ENCODE measurements at places on chromosomes 11 and 22.

- DNase-seq, result peak; percentile 90
Observed at GRCh38 chr11:73982595-73982989, at the start of gene UCP2. Gene UCP2 (minus strand): TSS chr11:73982843. CDS start chr11:73978378, 4,465 bp downstream.

GRCh38 chr22:19811811-19812771 is 42.6 kb downstream of the GNB1L start:
- no peak for DNase-seq

GRCh38 chr22:24727218-24727851 is 47.2 kb downstream of the PIWIL3 start:
- peak; percentile 61 for DNase-seq

DNA sequence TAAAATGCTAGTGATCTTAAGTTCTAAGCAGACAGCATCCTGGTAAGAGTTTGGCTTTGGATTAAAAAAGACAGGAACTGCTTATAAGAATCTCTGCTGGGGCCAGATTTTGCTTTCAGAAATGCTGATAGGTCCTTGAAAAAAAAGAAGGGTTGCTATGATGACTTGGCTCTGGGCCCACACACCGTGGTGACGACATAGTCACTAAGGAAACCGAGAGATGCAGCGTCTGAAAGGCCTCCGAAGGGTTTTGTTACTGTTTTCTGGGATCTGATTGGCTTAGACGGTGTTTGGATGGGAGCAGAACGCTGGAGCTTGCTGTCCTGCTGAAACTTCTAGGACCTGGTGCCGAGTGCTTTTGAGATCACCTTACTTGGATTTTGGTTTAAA is 8.4 kb downstream of the FAM118A start:
- peak; percentile 92 for DNase-seq

DNA sequence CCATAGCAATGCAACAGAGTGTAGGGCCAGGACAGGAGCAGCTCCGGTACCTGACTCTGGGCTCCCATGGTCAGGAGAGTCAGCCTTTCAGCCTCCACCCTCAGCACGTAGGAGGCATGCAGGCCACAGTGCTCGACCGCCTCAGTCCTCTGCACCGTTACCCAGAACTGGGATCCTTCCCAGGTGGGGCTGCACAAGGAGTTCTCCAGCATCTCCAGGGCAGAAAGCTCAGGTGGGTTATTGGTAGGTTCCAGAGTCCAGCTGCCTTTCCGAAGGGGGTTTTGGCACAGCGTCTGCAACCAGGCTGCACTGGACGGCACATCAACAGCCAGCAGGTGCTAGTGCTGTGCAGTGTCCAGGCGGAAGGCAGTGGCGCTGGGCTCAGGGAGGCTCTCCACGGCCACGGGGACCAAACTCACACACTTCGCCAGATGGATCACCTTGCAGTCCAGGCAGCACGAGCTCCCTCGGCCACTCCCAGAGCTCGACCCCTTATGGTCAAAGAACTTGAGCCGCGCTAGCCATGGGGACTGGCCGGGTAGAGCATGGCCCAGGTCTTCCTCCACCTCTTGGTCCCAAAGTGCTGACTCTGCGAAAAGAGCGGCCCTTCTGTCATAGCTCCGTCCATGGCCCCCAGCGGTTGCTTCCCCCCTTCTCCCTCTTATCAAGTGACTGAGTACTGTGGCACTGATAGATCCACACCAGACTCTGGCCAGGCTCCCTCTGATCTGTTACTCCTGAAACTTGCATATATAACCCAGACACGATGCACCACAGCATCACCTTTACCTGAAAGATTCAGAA is 6.9 kb upstream of the PHOX2A start:
- no peak for DNase-seq

DNA sequence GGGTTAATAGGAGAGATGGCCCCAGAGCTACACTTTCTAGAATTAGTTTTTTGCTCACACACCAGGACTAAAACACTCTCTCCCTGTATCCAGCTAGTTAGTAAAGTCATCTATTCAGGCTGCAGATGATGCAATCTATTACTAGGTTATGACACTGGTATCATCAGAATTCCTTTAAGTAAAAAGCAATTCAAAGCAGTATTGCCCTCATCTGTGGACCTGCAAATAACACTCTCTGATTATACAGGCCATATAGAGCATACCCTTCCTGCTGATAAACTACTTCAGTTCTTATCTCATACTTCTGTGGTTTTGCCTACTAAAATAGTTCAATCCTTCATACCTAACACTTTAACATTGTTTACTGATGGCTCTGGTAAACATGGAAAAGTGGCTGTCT is 13.5 kb upstream of the MTMR2 start:
- no peak for DNase-seq

- peak; percentile 74 for DNase-seq
Observed at GRCh38 chr11:776561-777287, 563 bp downstream of the GATD1 start.

GRCh38 chr22:22099833-22100812 is 117.5 kb upstream of the TOP3B start:
- no peak for DNase-seq

DNA sequence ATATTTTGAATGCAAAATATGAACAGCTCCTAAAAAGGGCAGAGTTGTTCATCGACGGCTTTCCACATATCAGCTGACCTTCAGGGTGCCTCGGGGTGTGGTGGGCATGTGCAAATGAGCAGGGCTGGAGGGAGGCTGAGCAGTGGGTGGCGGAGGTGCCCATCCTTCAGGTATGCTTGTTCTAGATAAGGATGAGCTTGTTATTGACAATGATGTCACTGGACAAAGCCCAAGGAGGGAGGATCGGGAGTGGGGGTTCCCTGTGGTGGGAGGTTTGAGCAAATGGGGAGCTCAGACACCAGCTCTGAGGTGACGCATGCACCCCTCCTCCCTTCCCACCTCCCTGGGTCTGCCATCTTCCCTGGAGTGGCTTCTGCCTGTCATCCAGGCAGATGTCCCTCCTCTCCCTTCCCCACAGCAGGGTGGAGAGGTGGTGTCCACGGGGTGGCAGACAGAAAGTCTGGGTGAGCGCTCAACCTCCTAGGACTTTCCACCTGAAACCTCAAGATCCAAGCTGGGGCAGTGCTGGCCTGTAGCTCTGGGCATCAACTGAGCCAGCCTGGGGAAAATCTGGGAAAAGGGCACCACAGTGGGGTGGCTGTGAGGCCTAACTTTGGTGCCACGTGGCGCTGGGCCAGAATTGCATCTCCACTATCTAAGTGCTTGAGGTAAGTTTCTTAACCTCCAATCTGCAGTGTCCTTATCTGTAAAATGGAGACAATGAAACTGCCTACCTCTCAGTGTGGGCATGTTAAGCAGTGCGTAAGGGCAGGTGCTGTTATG is 106.3 kb upstream of the THY1 start:
- DNase-seq, result no peak

DNA sequence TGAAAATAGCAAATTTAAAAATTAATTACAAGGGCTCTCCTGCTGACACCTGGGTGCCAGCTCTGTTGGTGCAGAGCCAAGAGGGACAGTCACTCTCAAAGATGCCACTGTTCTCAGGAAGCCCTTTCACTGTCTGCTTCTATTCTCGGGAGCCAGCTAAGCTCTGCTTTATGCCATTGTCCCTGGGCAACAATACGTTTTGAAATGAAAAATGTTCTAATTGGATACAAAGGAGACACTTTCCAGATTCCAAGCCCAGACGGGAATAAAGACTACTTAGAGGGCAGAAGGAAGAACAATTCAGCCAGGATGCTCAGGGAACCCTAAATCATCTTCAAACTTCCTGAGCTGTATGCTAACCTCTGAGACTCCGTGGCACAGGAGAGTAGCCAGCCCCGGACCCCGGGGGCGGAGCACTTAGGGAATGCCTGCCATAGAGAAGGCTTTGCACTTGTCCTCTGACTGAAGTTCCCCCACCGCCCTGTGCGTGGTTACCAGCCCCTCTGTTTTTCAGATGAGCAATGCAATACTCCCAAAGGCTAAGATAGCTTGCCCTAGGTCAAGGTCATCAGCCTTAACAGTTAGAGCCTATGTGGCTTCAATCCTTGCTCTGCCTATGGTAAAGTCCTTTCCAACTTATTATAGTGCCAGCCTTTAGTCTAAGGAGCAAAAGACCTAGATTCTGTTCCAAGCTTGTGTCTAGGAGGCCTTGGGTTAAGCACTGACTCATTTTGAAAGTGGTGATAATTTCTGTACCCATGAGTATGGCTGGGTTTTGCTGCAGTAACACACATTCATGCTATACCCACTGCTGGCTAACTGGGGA is 150.9 kb downstream of the CACNA1I start:
- DNase-seq, result no peak

- peak; percentile 75 for DNase-seq
Observed at GRCh38 chr22:31646186-31647019, 15.6 kb downstream of the PISD start.

DNA sequence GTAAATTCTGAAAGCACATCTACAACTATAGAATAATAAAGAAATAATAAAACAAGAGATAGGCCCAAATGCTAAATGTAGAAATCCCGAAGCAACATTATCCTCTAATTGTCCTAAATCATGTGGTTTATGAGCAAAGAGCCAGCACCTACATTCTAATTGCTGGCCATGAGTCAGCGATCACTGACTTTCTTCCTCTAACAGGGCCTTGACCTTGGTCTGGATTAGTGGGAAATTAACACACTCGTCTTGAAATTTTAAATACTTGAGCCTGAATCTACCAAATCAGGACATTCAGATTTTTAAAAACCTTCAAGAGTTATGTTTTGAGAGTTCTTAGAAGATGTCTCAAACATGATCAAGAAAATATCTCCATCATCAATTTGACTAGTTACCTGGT is 727.6 kb downstream of the METTL15 start:
- DNase-seq, result no peak

- DNase-seq, result no peak
Observed at GRCh38 chr11:123381149-123381548, 48.9 kb upstream of the GRAMD1B start.

GRCh38 chr11:13261591-13262061 is 16.0 kb upstream of the BMAL1 start:
- peak; percentile 50 for DNase-seq

DNA sequence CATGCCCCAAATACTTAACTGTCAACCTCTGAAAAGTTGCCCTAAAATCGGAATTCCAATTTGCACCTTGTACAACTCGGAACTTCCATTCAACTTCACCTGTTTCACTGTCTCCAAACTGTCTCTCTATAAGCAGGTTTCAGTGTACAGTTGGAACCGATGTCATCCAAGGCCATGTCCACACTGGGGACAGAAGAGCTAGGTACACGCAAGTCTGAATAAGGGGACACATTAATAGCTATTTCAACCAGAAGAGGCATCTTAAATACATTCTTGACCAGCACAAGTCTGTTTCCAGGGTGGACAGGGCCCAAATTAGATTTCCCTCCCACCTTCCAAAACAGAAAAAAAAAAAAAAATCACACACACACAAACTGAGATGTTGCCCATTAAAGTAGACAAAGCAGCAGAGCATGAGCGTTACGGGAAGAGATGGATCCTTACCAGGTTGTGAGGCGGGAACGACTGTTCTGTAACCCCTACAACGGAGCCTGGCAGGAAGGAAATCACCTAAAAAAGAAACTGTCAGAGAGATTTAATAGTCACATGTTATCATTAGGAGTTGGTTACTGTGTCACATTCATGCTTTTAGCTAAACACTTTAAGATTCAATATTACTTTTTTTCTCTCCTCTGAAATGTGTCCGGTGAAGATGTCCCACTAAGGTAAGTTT is 1.7 kb downstream of the CREBZF start:
- no peak for DNase-seq
